ENCODE measurements at places on chromosomes 3 and 15.
A peak's percentile ranks its signal among the peaks of the same experiment; 100 is the strongest.

DNA sequence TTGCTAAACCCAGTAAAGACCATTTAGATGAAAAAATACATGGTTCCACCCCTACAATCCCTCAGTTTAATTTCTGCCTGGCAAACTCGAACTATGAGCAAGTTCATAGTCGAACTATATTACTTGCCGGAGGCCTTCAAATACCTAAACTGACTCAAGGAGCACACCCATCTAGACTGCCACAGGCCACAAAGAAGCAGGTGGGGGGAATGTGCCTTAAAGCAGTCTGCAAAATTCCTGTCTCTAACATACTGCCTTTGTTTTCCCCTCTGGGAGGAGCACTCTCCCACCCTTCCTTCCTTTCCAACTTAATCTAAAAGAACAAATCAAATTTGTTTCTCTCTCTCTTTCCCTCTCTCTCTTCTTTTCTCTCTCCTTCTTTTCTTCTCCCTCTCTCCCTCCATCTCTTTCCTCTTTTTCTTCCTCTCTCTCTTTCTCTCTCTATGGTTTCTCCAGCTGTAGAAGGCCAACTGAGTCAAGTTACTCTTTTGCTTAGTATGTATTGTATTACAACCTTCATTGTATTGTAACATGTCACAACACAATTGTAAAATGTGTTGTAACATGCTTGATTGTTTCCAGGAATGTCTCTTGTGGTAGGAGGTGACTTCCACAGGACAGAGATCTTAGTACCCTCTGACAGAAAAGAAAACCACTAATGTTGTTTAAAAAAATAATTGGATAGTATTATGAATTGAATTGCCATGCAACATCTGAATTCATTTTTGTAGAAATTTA, 496.3 kb downstream of the ROBO2 start:
- DNase-seq, result no peak

- DNase-seq, result peak; percentile 44
Observed at GRCh38 chr3:197847866-197848401, 56.9 kb downstream of the LRCH3 start.

GRCh38 chr15:68712886-68713285, 107.8 kb downstream of the ANP32A start:
- DNase-seq, result no peak

- DNase-seq, result no peak
Observed at GRCh38 chr15:49196856-49197255, 26.8 kb downstream of the GALK2 start.

GRCh38 chr3:143165211-143165610, 45.6 kb downstream of the CHST2 start:
- DNase-seq, result no peak

DNA sequence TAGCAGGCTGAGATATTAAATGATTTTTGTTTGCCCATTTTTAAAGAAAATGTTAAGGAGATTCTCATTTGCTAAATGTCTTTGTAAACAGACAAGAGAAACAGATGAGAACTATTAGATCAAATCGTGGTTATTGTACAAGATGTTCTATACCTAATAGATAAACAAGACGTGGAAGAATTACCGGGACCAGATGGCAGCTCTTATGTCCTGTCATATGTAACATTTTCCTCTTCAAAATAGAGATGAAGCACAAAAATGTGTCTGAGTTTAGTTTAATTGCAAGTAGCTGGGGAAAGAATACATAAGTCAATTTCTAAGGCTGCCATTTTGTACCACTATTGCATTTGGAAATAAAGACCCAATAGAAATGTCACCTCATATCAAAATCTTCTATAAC, 553.7 kb downstream of the TUSC7 start:
- no peak for DNase-seq

GRCh38 chr3:65855370-65856100, 183.2 kb downstream of the MAGI1 start:
- DNase-seq, result no peak

GRCh38 chr15:69665641-69666111, 213.1 kb downstream of the RPLP1 start:
- no peak for DNase-seq

- peak; percentile 56 for DNase-seq
Observed at GRCh38 chr3:46935168-46935858, 41.2 kb downstream of the CCDC12 start.

DNA sequence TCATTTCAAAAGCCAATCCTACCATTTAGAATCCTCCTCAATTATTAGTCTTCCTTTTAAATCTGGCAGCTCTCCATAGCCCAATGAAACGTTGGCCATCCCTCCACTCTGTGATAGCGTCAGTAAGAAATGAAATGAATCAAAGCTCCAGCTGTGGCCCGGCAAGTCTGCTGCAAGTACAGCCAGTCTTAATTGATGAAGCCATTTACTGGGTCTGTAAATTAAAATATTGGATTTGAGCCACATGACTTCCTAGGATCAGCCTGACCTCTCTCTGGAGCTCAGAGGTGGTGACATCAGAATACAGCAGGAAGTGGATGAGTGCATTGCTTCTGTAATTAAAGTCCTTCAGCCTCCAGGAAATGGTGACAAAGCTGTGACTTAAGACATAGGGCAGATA, 347.0 kb upstream of the LMCD1 start:
- DNase-seq, result no peak

- DNase-seq, result no peak
Observed at GRCh38 chr3:79473993-79474392, 293.8 kb downstream of the ROBO1 start.

DNA sequence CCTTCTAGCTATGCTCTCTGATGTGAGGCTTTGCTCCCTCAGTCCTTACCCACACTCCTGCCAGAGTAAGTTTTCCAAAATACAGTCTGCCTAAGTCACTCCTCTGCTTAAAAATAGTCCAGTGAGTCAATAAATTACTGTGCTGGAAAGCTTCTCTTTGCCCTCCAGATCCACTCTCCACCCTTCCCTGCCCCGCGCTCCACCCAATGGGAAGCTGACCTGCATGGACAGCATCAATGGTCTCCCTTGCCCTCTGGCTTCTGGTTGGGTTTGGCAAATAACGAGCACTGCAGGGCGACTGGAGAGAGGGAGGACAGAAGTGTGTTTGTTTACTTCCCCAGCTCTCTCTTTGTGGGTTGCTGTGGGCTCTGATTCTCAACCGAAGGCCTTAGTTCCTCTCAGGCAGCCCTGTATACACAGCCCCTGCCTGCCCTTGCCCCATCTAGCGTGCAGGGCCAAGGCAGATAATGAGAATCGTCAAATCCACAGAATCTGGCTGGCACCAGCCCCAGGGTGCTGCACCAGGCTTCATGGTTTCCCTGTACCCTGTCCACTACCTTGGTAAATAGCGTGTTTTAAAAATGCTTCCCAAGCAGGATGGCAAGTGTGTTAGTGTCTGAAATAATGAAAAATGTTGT, 110.4 kb downstream of the ADAMTSL3 start:
- DNase-seq, result no peak

GRCh38 chr3:118511402-118511801, 523.2 kb downstream of the IGSF11 start:
- no peak for DNase-seq

DNA sequence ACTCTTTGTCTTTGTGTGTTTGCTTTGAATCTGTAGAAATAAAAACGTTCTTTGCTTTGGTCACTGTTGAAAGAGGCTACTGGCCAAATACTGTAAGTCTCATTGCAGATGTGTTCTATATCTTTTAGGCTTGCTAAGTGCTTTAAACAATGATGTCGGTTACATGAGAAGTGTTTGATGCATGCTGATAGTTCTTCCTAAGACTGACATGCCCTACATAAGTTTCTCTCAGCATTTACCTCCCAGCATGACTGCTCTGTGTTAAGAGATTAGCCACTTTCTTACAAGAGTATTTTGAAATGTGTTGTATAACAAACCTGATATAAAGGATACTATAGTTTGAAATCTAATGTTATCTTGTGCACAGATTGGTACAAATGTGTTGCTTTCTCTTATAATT, 1088.7 kb downstream of the NSUN3 start:
- DNase-seq, result no peak

DNA sequence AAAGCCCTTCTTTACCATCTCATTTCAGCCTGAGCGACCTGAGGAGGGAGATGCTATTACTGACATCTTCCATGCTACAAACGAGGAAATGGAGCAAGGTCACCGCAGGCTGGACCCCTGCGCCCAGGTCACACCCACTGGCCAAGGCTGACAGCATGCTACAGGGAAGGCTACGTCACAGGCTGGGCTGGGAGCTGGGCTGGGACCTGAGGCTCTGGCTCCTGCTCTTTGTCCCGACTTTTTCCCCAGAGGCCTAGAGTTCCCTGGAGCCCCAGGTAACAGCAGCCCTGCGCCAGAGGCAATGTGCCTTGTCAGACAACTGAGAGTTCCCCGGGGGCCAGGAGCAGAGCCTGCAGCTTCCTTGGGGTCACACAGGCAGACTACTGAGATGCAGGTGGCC, 87.2 kb downstream of the IQSEC1 start:
- no peak for DNase-seq

DNA sequence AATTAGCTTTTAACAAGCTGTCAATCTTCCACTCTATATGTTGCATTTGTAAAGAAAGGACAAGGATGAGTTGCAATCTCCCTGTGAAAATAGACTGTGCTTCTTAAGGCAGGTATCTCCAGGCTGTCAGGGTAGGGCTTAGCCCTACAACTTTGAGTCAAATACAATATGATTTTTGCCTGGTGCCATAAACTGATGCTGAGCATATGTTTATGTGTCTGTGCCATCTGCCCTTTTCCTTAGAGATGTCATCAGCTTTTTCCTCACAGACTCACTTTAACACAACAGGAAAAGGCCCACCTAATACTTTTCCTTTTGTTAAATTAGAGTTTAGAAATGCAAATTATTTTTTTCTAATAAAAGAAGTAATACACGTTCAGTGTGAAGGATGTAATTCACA, 548.3 kb downstream of the NLGN1 start:
- no peak for DNase-seq

DNA sequence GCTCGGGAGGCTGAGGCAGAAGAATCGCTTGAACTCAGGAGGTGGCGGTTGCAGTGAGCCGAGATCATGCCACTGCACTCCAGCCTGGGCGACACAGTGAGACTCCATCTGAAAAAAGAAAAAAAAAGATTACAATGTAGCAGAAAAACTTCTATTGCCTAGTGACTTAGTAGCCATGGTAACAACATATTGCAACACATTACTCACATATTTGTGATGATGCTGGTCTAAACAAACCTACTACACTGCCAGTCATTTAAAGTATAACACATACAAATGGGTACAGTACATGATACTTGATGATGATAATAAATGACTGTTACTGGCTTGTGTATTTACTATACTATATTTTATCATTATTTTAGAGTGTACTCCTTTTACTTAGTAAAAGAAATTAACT, 125.6 kb downstream of the PLOD2 start:
- no peak for DNase-seq

DNA sequence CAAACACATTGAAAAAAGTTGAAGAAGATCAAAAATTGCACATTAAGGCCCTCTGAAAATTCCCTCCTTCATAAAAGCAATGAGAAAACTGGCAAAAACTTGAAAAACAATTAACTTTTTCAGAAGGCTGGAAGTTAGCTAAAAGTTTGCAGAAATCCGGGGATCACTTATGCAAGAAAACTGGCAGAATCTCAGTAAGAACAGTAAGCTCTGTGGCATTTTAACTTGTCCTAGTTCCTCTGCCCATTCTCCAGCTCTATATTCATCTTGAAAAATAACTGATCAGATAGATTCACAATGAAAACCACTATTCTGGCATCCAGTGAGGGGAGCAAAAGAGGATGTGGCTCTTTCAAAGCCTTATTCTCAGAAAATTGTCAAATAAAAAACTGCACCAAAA, 566.8 kb downstream of the NTRK3 start:
- no peak for DNase-seq

- DNase-seq, result no peak
Observed at GRCh38 chr15:69885173-69885955, 212.4 kb downstream of the TLE3 start.

- DNase-seq, result peak; percentile 19
Observed at GRCh38 chr15:45187894-45188830, at the start of gene SHF. TSS of gene SHF (minus strand) at chr15:45187966. CDS start at chr15:45187951, 15 bp downstream.

DNA sequence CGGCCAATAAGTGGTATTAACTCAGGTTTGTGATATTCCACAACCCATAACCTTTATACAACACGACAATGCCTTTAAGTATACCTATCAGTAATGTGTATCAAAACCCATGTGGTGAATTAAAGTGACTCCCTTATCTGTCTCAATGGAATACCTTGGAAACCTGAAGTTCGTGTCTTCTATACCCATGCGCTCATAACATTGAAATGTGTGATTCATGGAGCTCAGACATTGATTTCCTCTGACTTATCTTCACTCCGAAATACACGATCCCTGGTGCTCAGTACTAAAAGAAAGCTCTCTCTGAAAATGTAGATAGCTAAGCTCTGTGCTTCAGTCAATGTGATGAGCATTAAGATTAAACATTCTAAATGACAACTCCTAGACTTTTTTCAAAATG, 140.3 kb downstream of the TBC1D5 start:
- DNase-seq, result no peak

DNA sequence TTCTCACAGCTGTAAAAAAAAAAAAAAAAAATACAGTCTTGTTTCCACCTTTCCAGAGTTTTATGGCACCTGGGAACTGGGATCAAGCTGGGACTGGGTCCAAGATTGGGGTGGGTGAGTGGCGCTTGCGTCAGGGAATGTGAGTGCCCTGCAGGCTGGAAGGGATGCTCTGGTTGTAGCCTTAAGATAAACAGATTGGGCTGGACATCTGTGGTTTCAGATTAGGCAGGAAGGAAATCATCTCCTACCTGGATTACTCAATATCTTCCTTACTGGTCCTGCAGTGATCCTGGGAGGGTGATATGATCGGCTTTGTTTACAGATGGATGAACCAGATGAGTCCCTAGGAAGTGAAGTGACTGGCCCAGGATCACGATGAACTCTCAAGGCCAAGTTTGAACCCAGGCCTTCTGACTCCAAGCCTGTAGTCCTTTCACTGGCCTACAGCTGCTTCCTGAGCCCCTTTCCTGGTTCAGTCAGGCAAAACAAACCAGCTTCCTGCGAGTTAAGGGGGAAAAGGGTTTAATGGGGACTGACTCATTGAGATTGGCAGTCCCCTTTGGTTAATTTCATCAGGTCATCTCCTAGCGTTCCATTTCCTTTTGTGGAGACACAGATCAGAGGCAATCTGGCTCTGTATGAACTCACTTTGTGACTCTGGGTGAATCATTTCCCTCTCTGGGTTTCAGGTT, 179.8 kb downstream of the THSD4 start:
- no peak for DNase-seq

GRCh38 chr15:77738441-77739302, 106.0 kb upstream of the LINGO1 start:
- DNase-seq, result no peak

DNA sequence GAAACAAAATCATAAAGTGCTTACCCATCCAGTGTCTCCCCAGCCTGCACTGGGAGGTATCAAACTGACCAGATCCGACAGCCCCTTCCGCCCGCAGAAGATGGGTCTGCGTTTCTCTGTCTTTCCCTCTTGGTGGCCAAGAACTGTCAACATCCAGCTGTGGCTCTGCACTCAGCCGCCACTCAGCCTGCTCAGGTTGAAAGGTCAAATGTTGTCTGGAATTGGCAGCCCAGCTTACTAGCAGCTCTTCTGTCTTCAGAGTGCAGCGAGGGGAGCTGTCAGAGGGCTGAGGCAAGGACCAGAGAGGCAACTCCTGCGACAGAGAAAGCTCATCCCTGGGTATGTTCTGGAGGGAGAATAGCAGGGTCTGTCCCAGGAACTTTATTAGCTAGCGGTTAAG, 45.4 kb downstream of the GOLGA6L2 start:
- DNase-seq, result no peak
